ENCODE measurements at places on chromosomes 11 and 22. TPM values are rescaled to one million over a fixed set of nuclear protein-coding genes. Genes with fewer than 3 reads are reported as not detected.

The JAML gene
- polyA plus RNA-seq, result not detected

The TEX54 gene
- not detected for polyA plus RNA-seq

The ATL3 gene
- 64.8 TPM for polyA plus RNA-seq

The NLRP14 gene
- polyA plus RNA-seq, result 0.04 TPM

The TMPRSS4 gene
- not detected for polyA plus RNA-seq

The CHRM1 gene
- not detected for polyA plus RNA-seq

The APLNR gene
- not detected for polyA plus RNA-seq
